ENCODE measurements at places on chromosomes 1 and 21.

- DNase-seq = no peak
These were observed 2.4 kb upstream of the C1orf159 start for GRCh38 chr1:1118011-1118875.

DNA sequence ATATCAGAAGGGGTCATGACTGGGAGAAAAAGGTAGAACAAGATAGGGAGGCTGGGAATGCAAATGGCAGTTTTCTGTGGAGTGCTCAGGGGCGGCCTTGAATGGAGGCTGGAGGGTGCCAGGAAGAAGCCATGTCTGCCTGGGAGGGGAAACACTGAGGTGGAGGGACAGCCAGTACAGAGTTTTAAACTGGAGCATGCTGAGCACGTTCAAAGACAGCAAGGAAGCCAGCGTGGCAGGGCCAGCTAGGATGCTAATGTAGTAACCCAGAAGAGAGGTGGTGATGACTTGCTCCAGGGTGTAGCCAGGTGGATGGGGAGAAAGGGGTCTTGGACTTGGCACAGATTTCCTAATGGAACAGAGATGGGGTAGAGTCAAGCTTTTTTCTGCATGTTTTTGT, 445.8 kb upstream of the VAMP3 start:
- DNase-seq = no peak

DNA sequence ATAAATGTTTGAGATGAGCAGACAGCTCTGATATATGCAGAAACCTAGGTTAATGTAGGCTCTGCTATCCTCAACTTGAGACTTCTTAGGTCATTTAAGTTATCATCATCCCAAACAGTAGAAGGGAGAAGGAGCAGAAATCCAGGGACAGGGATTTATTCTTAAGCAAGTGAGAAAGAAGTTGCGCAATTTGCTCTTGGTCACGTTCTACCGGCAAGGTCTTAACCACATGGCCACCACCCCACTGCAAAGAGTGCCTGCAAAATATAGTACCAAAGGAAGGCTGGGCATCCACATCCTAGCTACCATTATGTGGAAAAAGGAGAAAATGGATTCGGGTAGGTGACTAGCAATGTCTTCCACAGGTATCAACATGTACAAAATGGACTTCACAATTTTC, 25.2 kb downstream of the CRNN start:
- DNase-seq = no peak

GRCh38 chr1:168963601-168964000, 142.9 kb upstream of the ATP1B1 start:
- no peak for DNase-seq

GRCh38 chr1:201764166-201764565, 64.8 kb upstream of the IPO9 start:
- no peak for DNase-seq

GRCh38 chr1:198681831-198682759, 43.3 kb downstream of the PTPRC start:
- DNase-seq = peak; percentile 68

GRCh38 chr1:117652421-117652820, 46.6 kb downstream of the TENT5C start:
- no peak for DNase-seq

DNA sequence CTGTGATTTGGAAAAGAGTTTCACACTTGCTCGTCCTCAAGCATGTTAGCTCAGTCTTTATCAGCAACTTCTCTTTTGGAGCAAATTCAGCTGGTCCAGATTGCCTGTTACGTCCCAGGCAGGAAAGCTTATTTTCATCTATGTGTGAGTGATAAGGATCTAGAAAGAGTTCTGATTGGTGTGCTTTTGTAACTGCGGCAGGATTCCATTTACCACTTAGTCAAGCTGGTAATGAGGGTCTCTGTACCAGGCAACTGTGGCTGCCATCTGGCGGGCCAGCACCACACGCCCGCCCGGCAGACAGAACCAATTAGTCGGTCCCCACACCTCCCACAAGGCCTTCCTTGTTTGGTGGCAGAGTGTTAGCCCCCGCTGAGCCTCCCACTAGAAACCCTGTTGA, 21.0 kb downstream of the C1orf87 start:
- no peak for DNase-seq

DNA sequence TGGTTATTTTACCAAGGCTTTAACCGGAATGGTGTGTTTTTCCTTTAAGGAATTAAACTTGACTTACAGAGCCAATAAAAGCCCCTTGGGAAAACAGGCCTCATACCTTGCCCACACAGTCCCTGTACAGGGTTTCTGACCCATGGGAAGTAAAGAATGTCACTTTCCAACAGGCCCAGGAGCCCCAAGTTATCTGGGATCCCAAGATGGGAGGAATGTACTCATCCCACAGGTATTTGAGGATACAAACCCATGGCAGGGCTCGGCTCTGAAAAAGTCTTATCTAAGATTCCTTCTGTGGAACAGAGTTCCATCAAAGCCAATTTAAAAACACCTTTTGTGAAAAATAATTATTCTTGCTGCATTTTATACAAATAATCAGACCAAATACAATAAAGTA, 15.3 kb upstream of the COX20 start:
- DNase-seq = no peak

- no peak for DNase-seq
These were observed 197.0 kb upstream of the EDN2 start for GRCh38 chr1:41681331-41682098.

DNA sequence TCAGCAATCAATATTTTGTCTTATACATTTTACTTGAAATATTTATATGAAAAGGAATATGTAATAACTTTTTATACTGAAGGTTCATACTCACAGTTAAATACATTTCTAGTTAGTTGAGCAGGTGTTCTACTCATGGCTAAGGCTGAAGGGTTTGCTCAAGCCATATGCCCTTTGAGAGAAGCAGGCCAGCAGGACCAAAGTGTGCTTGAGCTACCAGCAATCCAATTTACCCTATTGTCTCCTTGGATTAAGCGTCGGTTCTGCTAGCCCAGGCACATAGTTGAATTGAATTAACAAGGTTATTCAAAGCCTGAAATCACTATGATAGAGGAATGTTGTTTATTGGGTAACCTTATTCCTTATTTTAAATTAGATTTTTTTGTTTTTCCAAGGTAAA, 151.5 kb upstream of the BACE2 start:
- DNase-seq = no peak

GRCh38 chr1:160091666-160092223, 6.7 kb downstream of the IGSF8 start:
- no peak for DNase-seq

- no peak for DNase-seq
These were observed 2.8 kb downstream of the HES2 start for GRCh38 chr1:6416906-6417305.

DNA sequence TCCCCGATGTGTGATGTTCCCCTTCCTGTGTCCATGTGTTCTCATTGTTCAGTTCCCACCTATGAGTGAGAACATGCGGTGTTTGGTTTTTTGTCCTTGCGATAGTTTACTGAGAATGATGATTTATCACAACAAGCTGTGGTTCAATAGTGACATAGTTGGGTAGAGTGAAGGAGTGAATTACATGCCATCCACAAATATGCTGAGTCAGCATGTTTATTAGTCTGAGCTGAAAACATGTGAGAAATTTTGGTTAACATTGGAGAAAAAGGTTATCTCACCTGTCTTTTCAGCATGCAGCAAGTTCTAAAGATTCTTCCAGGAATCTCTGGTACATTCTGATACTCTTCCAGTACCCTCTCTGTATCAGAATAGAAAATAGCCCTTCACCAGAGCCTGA, 19.0 kb downstream of the OR2L3 start:
- DNase-seq = no peak

DNA sequence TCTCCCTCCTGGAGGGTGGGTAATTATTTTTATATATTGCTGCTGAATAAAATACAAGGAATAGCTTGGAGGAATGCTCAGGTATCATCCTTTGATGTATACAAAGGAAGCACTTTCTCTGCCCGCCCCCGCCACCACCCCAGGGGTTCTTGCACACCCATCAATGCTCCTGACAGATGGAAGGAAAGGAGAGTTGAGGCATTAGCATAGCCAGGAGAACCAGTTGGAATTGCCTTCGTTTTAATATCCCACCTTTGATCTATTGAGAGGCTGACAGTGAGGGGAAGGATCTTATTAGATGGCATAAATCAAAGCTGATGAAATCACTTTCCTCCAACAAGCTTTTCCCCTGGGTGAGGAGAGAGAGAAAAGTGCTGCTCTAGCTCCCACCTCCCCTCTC, 71.1 kb downstream of the LGR6 start:
- DNase-seq = no peak

DNA sequence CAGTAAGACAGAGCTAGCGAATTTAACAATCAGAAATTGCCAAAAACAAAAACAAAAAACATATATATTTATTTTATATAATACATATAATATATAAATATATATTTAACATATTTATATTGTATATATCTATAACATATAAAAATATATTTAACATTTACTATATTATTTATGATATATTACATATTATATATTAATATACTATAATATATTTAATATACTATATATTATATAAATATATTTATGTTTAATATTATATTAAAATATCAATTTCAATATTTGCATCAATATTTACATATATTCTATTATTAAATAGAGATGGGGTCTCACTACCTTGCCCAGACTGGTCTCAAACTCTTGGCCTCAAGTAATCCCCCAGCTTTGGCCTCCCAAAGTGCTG, 50.9 kb downstream of the TBX19 start:
- DNase-seq = no peak

- no peak for DNase-seq
These were observed 120.7 kb downstream of the CNIH3 start for GRCh38 chr1:224736619-224737352.

DNA sequence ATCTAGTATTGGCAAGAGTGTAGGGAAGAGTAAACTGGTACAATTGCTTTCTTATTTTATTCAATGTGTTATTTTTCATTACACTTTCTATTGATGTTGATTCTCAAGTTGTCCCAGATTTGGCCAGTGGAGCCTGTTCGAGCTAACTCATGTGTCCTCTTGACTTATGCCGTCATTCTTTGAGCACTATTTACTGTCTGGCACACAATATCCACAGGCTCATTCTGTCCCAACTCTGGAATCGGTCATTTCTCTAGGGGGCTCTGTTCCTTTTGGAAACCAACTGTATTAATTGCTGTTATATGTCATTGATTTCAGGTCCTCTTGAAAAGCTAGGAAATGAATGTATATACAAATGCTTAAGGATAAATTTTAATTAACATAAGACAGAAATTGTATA, 22.4 kb upstream of the SFPQ start:
- no peak for DNase-seq

- no peak for DNase-seq
These were observed 5.1 kb upstream of the ETV3L start for GRCh38 chr1:157104598-157105293.

- DNase-seq = no peak
These were observed 43.8 kb downstream of the CCN1 start for GRCh38 chr1:85624361-85624760.

DNA sequence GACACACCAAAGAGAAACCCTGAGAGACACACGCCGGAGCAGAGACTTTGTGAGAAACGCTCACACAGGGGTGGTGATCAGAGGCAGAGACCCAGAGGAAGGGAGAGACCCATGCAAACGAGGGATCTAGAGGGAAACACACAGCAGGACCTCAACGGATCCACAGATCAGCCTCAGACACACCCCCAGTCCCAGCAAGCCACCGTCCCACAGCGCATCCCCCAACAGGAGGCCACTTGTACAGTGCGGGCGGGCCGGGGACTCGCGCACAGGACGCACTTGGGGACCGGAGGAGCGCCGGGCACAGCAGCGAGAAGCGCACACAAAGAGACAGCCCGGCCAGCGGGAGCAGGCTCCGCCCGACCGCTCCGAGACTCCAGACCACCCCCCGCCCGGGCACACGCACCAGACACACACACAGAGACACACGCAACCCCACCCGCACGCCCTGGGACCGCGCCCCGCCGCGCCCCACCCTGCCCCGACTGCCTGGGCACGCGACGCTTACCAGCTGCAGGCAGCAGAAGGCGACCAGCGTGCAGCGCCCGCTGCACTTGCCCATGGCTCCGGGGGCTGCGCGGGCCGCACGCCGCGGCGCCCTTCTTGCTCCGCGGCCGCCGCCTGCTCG, 587 bp downstream of the NKAIN1 start:
- DNase-seq = no peak

DNA sequence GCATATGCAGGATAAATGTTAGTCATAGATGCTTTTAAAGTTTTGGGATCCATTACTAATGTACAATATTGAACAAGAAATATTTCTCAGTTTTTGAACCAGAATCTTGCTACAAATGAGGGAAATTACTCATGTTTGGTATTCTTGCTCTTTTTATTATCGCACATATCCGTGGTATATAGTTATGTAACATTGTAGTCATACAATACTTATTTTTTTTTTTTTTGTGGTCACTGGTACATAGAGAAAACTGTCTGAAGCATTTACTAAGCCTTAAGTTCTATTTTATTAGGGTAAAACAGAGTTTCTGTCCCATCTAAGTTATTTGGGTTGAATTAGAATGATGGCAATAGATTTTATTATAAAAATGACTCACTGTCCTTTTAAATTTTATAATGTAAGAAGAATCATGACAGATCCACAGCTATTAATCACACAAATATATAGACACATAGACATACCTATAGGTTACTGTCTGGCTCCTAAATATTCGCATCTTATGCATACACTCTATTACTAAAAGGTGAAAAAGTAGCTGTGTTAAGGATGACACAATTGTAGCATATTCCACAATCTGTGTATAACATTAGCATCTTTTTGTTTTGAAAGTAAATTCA, 18.0 kb upstream of the PRKAA2 start:
- no peak for DNase-seq

- no peak for DNase-seq
These were observed 281.0 kb upstream of the DEPDC1 start for GRCh38 chr1:68777851-68778250.
